H1 (cell line): ENCODE measurements at places on chromosomes 16 and 17.
A peak's percentile ranks its signal among the peaks of the same experiment; 100 is the strongest.

GRCh38 chr16:88931373-88931900 lies 45.6 kb downstream of the CBFA2T3 start:
- no peak for DNase-seq

DNA sequence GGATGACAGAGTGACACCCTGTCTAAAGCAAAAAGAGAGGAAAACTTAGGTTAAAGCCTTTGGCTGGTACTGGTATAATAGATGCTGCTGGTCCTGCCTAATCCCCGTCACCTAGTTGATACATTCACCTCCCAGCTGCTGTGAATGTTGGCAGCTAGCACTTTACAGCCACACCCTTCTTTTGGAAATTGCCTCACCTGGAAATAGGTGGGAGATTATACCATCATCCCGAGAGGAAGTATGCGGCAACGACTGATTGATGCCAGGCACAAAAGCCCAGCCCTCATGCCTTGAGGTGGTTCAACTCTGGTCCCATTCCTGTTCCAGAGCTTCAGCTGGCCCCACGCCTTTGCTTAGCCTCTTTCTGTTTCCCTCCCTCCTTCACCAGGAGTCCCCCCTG lies 53.2 kb upstream of the SIAH1 start:
- no peak for DNase-seq

- no peak for DNase-seq
Observed at GRCh38 chr16:3519581-3519980, 18.8 kb downstream of the CLUAP1 start.

GRCh38 chr16:27721531-27722181 lies 171.7 kb downstream of the KATNIP start:
- no peak for DNase-seq

GRCh38 chr16:10181196-10182162 lies 749 bp downstream of the GRIN2A start:
- peak; percentile 95 for DNase-seq

- DNase-seq: no peak
Observed at GRCh38 chr17:51085150-51085805, 35.4 kb downstream of the SPAG9 start.

- no peak for DNase-seq
Observed at GRCh38 chr16:4852221-4852872, 5.1 kb downstream of the UBN1 start.

DNA sequence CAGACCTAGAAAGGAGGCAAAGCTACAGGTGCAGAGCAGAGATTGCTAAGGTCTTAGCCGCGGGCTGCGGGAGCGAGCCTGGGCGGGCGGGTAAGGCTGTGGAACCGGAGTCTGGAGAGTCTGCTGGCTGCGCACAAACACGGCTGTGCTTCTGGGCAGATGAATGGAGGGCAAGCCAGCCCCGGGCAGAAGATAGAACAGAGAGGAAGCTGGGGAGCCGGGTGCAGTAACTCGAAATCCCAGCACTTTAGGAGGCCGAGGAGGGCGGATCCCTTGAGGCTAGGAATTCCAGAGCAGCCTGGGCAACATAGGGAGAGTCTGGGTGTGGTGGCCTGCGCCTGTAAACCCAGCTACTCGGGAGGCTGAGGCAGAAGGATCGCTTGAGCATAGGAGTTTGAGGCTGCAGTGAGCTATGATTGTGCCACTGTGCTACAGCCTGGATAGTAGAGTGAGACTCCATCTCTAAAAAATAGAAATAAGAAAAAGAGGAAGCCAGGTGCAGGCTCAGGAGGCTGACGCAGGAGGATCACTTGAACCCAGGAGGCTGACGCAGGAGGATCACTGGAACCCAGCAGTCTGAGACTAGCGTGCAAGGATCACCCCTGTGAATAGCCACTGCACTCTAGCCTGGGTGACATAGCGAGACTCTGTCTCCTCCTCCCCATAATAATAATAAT lies 56.3 kb downstream of the PITPNC1 start:
- no peak for DNase-seq

- no peak for DNase-seq
Observed at GRCh38 chr16:87458424-87458915, 34.4 kb downstream of the ZCCHC14 start.

- no peak for DNase-seq
Observed at GRCh38 chr17:46758614-46759013, 59.9 kb downstream of the WNT3 start.

GRCh38 chr17:48047113-48047740 lies 932 bp upstream of the NFE2L1 start:
- DNase-seq: no peak

GRCh38 chr17:3977387-3977786 lies 13.2 kb upstream of the ATP2A3 start:
- DNase-seq: no peak
